ENCODE measurements at places on chromosomes 3 and 15.

GRCh38 chr15:26891448-26892181 lies 24.8 kb downstream of the GABRA5 start:
- DNase-seq = no peak

- DNase-seq = no peak
These were observed 37.4 kb downstream of the FGF7 start for GRCh38 chr15:49460411-49460941.

- no peak for DNase-seq
These were observed 232.5 kb downstream of the OCA2 start for GRCh38 chr15:27866505-27867165.

DNA sequence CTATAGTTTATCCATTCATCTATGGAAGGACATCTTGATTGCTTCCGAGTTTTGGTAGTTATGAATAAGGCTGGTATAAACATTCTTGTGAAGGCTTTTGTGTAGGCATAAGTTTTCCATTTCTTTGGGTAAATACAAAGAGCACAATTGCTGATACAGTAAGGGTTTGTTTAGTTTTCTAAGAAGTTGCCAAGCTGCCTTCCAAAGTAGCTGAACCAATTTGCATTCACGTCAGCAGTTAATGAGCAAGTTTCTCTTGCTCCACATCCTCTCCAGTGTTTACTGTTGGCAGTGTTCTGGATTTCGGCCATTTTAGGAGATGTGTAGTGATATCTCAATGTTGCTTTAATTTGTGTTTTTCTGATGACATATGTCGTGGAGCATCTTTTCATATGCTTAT lies 34.2 kb downstream of the GABRA5 start:
- DNase-seq = no peak

DNA sequence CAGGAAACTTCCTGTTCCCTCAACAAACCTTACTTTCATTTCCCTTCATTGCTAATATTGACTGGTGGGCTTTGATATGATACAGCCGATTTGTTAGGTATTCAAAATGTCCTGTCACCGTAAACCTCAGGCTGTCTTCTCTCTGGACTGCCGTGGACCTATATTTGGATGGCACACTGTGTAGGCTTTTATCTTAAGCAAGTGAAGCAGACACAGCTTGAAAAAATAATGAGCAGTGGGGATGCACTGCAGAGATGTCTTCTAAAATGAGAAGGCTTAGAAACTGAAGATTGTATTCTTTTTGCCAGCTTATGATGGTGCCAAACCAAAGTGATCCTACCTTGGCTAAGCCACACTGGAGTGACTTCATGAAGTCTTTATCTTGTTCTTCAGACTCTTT lies 266.3 kb downstream of the NR1D2 start:
- no peak for DNase-seq

DNA sequence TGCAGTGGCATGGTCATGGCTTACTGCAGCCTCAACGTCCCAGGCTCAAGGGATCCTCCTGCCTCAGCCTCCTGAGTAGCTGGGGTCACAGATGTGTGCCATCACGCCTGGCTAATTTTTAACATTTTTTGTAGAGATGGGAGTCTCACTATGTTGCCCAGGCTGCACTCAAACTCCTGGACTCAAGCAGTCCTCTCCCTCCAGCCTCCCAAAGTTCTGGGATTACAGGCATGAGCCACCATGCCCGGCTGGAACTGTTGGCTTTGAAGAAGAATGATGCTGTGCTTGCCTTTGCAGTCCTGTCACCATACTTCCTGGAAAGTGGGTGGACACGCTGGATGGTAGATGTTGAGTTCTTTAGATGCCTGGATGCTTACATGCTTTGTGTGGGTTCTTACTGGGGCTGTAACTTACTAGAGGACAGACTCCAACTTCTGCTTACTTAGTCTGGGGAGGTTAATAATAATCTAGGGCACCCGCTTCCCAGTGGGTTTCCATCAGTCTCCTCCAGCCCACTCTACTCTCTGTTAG lies 36.7 kb downstream of the IGF1R start:
- DNase-seq = no peak

DNA sequence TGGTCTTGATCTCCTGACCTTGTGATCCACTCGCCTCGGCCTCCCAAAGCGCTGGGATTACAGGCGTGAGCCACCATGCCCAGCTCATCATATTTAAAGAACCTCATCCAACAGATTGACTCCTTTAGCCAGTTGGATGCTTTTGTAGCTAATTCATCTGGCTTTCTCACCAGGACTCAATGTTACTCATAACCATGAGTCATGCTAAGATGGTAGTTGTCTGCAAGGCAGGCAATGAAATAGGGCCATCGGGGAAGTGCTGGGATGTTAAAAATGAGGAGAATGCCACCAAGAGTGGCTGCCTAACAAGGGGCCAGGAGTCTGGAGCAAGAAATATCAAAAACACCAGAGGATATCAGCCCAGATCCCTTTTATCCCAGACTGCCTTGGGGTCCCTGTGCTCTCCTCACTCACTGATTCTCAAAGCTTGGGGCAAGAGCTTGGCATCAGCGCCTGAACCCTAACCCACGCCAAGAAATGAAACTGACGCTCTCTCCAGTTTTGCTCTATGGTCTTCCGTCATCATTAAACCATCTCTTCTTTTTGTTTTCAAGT lies 7.4 kb upstream of the PCOLCE2 start:
- no peak for DNase-seq

GRCh38 chr15:56948764-56949101 lies 30.3 kb downstream of the TCF12 start:
- no peak for DNase-seq

DNA sequence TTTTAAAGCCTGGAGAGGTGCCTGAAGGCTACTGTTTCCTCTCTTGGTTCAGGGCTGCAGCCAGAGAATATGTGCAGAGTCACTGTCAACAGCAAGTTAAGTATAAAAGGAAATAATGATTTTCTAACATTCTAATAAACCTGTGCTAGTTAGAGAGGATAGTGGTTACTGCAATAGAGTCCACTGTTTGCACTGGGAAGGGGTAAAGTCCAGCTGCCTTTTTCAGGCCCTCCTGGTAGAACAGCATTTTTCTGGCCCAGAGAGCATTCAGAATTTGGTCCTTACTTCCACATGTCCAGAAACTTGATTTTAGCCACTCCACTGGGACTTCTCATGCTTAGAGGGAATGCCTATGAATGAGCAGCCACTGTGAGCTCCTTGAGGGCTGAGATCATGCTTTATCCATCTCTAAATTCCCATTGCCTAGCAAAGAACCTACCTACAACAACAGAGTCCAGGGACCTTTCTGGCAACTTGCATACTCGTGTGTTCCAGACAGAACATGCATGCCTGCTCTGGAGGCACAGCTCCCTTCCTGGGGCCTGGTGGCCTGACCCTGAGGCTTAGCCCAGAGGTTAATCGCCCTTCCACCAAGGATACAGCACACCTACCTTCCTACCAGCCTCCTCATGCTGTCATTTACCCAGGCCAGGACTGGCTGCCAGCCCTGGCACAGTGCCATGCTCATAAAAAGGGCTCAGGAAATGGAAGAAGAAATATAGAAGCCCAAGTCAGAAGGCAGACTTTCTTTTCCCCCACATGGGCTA lies 50.3 kb upstream of the ATP13A3 start:
- no peak for DNase-seq

- no peak for DNase-seq
These were observed 318.1 kb downstream of the FOXP1 start for GRCh38 chr3:71265365-71265915.

GRCh38 chr15:90586948-90587347 lies 57.2 kb downstream of the CRTC3 start:
- no peak for DNase-seq

DNA sequence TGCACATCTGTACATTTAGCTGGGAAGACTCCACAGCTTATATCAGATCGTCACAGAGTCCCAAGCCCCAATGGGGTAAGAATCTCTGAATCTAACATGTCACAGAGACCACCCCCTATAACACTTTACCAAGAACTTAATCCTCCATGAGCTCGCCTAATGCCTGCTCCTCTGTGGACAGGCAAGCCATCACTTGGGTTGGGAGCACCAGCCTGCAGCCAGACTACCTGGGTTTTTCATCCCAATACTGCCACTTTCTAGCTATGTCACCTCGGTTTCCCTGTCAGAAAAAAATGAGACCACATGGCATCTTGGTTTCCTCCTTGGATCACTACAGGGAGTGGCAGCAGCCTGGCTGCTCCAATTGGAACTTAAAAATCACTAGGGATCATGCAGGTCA lies 277.9 kb upstream of the TLE3 start:
- no peak for DNase-seq

DNA sequence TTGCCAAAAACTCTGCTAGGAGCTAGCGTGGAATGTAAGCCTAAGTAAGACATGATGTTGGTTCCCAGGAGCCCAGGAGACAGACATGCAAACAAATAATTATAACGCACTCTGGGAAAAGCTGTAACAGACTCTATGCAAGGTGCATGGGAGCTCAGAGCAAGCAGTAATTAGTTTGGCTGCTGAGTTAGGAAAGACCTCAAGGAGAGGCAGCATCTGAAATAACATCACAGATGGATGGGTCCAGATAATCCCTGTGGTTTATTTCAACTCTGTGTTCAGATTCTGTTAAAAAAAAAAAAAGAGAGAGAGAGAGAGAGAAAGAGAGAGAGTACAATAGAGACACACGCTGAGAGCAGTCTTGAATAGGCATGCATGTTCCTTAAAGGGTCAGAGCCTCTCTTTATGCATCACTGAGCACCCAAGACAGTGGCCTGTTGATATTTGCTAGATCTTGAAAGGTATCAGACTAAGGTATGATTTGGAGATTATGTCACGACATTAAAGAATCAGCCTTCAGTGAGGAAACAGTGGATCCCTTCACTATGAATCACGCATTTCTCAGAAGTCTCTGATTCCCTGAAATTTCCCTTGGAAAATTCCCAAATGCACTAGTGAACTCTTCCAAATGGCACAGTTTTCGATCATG lies 124.4 kb upstream of the LIPC start:
- DNase-seq = no peak

DNA sequence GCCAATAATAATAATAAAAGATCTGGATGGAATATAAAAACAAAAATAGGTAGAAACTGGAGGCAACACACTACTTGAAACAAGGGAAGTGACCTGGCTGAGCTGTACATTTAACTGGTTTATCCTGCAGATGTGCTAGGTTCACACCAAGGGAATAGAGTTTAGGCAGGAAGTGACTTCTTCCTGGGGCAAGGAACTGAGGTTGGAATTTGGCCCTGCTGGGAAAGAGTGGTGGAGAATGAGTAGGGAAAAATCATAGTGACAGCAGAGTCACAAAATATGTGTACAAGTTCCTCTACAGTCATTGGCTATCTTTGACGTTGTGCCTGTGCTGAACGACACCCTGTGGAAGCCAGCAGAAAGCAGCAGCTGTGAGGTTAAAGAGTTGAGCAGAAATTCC lies 44.1 kb downstream of the ARHGAP11B start:
- DNase-seq = no peak

DNA sequence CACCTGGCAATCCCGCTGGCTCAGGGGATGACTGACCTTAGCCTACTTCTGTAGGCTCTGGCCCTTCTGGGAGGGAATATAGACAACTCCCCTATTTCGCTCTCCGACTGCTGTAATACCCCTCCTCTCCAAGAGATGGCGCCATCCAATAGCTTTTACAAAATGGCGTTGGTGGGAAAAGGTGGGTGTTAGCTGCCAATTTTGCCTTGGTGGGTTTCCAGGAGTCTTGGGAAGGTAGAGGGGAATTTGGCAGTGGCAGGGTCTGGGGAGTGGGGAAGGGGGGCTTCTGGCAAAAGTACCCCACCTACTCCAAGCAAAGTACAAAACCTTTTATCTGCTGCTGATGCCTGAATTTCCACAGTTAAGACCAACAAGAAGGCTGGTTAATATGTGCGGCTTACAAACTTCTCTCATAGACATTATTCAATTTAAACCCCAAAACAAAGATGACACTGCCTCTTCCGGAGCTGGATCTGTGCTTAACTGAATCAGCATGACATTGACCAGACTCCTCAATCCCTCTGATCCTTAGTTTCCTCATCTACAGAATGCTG lies 62.1 kb downstream of the RASGRF1 start:
- DNase-seq = no peak

DNA sequence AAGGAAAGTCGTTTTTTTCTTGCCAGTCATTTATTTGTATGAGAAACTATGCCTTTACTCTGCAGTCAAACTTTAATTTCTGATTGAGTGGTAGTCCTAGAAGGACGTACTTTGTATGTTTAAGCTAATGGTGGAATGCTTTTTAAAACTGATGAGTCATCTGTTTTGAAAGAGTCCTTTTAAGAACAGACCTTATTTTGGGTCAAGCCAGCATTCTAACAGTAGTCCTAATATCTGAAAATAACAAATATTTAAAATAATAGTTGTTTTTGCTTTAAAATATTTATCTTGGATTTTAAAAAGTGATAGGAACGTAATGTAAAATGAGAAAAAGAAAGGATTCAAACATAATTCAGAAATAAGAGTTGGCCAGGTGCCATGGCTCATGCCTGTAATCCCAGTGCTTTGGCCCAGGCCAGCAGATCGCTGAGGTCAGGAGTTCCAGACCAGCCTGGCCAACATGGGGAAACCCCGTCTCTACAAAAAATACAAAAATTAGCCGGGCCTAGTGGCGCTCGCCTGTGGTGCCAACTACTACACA lies 1.3 kb upstream of the LRRC58 start:
- no peak for DNase-seq

GRCh38 chr3:47245271-47245670 lies 37.3 kb downstream of the KIF9 start:
- no peak for DNase-seq

DNA sequence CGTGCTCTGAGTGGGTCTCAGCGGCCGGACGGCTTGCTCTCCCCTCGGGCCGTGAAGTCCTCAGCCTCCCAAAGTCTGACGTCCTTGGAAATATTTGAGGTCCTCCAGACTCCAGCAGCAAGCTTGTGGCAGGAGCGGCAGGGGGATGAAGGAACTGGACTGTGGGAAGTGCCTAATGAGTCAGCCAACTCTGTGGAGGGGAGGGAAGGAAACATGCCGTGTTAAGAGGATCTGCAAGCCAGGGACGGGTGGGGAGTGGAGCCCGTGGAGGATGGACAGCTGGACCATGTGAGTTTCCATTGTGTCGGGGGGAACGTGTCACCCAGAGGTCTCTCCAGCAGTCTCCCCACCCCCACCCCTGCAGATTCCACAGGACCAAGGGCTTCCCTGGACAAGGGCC lies 39.4 kb upstream of the IDH2 start:
- no peak for DNase-seq

DNA sequence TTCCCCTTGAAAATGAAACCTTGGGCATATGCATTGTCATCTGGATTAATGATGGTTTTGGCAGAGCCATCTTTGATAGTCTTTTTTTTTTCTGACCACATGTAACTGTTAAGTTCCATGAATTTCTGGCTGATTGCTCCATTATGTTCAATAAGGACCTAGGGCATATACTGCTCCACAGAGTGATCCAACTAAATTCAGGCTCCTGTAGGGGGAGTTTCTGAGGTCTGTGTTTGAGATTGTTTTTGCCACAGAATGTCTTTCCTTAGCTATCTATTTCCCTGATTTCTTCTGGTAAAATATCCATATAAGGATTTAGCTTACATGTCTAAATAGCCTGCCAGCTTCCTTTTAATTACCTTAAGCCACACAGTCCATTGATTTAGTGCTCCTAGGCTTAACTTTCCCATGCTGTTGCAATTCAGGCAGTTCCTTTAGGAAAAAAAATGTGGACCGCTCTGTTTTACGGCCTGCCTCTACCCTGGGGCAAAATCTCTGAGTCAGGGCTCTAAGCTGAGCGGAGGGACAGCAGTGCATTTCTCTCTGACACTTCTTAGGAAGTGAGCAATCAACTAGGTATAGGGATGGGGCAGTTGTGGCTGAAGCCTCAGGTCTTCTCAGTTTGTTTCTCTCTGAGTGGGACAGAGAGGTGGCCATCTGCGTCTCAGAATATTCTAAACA lies 796.2 kb downstream of the NR2F2 start:
- DNase-seq = no peak
